ENCODE measurements at places on chromosomes 5 and 9.
A peak's percentile ranks its signal among the peaks of the same experiment; 100 is the strongest.

GRCh38 chr5:26674846-26675245, 363.5 kb downstream of the CDH9 start:
- DNase-seq: no peak

- DNase-seq: peak; percentile 24
Measured at GRCh38 chr5:100479079-100479688, 56.0 kb upstream of the FAM174A start.

DNA sequence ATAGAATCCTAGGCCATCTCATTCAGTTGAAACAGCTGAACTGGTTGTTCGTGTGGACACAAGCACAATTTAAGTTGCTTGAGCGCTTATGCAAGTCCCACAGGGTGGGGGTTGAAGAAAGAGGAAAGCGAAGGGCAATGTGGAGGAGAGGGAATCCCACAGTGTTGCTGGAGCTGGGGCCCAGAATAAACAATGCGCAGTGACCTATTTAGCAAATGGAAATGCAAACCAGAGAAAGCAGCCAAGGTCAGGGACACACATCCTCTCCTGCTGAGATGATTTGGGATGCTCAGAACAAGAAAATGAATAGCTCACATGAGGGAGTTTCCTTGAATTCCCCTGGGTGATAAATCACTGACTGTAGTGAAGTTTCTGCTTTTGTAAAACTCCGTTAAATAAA, 838.3 kb downstream of the TLE4 start:
- no peak for DNase-seq

- DNase-seq: no peak
Measured at GRCh38 chr9:5089737-5090136, 95.7 kb downstream of the INSL6 start.

DNA sequence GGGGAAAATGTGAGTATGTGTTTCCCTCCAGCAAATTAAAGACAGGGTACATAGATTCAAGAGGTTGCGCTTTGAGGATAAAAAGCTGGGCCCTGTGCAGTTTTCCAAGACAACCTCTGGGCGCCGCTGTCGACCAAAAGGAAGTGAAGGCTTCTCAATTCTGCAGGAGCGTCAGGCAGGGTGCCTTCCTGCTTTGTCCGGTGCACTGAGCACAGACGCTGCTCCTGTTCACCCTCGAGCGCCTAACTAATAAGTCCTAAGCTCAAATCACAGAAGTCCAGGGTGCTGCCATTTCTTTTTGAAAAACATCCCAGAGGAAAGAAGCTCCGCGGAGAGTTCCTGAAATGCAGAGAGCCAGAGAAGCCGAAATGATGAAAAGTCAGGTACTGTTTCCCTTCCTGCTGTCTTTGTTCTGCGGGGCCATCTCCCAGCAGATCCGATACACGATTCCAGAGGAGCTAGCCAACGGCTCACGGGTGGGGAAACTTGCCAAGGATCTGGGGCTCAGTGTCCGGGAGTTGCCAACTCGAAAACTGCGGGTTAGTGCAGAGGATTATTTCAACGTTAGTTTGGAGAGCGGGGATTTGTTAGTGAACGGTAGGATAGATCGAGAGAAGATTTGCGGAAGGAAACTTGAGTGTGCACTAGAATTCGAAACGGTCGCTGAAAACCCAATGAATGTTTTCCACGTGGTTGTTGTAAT, at the start of gene PCDHGB1:
Gene PCDHGB1, plus strand, starts transcription at position 183 of the 703 bp plus-strand sequence. Its CDS starts 162 bp downstream, at position 345.
- no peak for DNase-seq

DNA sequence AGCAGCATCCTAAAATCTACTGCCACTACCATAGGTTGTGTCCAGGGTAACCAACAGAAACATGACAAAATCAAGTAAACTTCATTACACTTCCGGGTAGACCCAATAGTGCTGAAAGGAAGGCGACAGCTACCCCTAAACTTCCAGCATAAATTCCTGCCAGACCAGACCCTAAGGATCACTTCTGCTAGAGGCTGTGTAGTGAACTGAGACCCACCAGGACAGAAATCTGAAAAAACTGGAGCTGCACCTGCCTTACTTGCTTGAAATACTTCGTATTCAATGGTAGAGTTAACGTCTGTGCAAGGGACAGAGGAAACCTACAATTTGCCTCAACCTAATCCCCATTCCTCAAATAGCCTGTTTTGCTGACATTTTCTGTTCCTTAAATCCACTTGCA, 1.0 kb upstream of the SECISBP2 start:
- no peak for DNase-seq

- peak; percentile 60 for DNase-seq
Measured at GRCh38 chr9:127199001-127199791, 65.4 kb upstream of the GARNL3 start.

DNA sequence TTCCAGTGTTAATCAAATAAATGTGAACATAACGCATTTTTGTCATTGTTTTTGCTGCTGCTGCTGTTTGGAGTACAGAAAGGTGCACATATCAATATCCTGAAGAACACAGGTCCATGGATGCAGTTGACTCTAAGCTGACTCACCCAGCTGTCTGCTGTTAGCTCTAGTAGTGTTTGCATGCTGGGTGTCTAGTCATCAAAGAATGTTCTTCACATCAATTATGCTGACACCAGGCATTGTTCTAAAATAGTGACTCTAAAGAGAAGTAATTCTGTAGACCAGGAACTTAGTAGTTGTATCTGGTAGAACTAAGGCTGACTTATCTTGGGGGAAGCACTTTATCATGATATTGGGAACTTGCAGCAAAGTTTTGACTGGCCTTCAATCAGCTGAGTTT, 55.7 kb upstream of the DPYSL3 start:
- no peak for DNase-seq

DNA sequence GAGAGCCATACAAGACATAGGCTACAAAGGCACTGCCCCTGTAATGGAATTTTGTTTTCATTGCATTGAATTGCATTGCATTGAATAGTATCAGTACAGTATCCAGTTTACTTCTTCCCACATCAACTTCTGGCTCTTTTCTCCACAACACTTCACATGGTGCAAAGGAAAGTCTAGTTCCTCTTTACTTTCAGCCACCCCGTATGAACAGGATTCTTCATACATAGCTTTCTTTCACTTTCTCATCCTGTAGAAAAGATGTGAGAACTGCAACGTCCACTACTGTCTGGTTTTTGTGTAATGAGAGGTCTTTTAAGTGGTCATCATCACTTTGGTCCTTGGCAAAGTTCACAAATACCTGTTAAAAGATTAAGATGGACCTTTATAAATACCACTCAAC, 20.2 kb downstream of the NIPSNAP3B start:
- no peak for DNase-seq

- DNase-seq: no peak
Measured at GRCh38 chr9:109274884-109275730, 45.8 kb downstream of the EPB41L4B start.

GRCh38 chr5:134289509-134290113, 63.7 kb upstream of the PPP2CA start:
- peak; percentile 20 for DNase-seq

DNA sequence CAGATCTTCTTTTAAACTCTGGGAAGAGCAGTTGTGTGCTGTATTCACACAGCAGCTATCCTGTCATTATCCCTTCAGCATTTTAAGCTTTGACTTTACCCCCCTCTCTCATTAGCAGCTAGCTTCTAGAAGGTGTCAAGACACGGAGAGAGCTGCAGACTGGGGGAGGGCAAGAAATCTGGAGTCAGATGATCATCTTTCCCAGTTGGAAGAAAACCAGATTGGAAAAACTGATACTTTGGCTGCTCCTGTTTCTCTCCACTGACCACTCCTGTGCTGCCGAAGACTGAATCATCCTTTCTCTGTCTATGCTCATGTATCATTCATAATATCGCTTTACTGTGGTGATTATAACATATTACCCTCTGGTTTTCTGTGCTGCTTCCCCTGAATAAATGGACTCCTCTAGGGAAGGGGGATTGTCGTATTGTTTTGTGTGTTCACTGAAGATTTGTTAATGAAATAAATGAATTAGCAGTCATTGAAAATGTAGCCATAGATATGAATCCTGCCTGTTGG, 75.1 kb downstream of the SH3GL2 start:
- DNase-seq: no peak

- no peak for DNase-seq
Measured at GRCh38 chr5:135008981-135009735, 24.9 kb downstream of the PITX1 start.

- DNase-seq: no peak
Measured at GRCh38 chr9:81598123-81598497, 91.2 kb downstream of the TLE1 start.

DNA sequence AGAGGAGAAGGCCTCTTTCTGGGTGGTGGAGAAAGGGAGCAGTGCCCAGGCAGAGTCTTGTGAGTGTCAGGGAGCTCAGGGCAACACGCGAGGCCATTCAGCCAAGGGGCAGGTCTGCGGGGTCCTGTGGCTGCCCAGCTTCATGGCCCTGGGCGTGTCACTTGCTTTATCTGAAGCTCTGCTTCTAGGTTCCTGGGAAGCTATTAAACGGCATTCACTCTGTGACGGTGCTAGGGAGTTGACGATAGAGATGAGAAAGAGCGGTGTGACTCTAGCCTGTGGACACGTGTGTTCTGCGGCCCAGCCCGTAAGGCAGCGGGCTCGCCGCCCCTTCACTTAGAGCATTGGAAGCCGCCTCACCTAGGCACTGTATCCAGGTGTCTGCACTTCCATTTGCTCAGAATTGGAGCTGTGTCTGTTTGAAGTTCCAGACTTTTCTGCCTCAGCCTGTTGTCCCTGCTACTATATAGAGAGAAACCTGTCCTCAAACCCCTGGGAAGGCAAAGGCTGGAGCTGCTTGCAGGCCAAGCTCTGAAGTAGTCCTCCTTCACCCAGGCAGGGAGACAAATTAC, 88.3 kb downstream of the PHF2 start:
- no peak for DNase-seq

DNA sequence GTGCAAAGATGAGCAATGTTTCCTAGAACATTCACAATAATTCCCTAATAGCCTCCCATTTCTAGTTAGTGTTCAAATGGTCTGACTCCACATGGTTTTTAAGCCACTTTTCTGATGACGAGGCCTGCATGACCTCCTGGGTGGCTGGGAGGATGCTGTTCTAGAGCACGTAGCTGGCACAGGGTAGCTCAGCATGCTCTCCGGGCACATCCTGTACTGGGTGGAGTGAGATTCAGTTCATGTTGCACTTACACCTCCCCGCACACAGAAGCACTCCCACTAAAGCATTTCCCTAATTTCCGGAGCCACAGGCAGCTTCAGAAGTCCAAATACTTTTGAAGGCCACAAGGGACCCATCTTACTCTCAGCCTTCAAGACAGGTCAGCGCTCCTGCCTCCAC, 159.8 kb upstream of the LHFPL2 start:
- no peak for DNase-seq

- DNase-seq: no peak
Measured at GRCh38 chr9:80883826-80884579, 805.3 kb downstream of the TLE1 start.

GRCh38 chr9:137046088-137046787, at the start of gene NPDC1:
Gene NPDC1, minus strand, starts transcription at chr9:137046177. Its CDS starts 188 bp downstream, at chr9:137045989.
- DNase-seq: peak; percentile 65

DNA sequence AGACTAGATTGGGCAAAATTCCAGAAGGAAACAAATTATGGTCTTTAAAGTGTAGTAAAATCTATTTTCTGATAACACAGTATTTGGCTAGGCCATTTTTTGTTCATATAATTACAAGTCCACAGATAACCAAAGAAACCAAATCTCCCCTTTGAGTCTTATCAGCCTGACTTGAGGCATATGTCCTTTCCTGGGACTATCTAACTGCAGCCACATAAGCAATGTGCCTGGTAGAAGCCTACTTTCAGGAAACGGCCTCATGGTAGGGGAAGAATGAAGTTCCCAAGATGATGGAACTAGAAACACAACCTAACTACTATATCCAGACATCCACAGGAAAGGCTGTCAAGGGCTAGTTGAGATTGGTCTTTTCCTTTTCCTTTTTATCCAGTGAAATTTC, 130.0 kb downstream of the PIK3R1 start:
- DNase-seq: no peak

DNA sequence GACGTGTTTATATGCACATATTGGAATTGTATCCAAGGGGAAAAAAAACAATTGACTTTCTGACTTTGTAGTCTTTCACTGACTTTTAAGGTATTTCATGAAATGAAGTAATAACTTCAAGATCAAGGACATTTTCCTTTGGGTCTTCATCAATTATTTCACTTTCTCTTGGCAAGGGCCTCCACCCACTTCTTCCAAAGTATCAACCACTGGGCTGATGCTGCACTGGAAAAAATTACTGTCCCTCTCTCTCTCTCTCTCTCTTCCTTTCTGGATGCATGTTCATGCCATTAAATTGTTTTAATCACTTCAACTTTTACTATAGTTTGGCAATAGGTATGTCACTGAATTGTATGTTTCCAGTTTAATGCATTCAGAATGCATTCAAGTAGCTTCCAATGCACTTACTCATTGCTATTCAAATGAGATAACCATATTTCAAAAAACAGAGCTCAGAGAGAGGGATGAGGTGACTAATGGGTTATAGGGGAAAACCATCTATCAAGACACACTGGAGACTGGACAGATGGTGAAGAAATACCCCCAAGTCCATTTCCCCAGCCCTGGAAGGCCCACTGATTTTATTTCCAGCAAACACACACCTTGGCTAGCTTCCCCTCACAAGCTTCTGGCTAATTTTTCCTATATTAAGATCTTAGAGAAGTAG, 585.3 kb downstream of the EBF1 start:
- no peak for DNase-seq

DNA sequence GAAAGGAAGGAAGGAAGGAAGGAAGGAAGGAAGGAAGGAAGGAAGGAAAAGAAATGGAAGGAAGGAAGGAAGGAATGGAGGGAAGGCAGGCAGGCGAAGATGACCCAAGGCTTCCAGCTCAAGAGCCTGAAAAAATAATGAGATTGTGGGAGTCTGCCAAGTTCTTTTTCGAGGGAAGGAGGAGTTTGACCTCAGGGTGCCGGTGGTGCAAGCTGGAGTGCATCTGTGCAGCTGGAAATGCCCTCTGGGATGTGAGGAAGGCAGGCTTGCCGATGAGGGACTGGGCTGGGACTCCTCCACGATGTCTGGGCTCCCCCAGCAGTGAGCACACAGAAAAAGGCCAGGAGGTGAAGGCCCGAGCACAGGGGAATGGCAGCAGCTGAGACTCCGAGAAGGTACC, 154.9 kb upstream of the DAPK1 start:
- DNase-seq: no peak

GRCh38 chr5:124630767-124631704, 115.4 kb downstream of the ZNF608 start:
- no peak for DNase-seq

DNA sequence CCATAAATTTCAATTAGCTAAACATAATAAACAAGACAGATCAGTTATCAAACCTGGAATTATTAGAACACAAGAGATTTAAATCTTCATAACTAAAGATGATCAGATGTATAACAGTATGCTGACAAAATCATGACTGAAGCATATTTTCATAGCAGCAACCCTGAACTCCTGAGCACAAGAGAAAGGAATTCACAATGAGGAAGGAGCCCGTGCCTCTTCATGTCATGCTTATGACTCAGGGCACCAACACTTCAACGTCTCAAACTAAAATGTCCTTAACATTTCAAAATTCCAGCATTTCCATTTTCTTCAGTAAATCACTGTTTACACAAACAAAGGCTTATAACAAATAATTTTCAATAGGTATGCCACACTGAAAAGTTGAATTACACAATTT, 6.7 kb downstream of the AP3B1 start:
- no peak for DNase-seq

GRCh38 chr5:61667525-61668218, 335.6 kb downstream of the ZSWIM6 start:
- no peak for DNase-seq
